Gastrocnemius medialis (tissue), 4 donors: ENCODE measurements at places on chromosomes 13 and 19. TPM values are rescaled to one million over a fixed set of nuclear protein-coding genes. Genes with fewer than 3 reads are reported as not detected.

C19orf44 gene
- 4.3 TPM for total RNA-seq

EVI5L gene
- total RNA-seq: 17.5 TPM

FUT1 gene
- total RNA-seq: 1.3 TPM

FGF22 gene
- not detected for total RNA-seq

GRCh38 chr13:77001540-77001939 is 9.7 kb downstream of the CLN5 start:
- no peak for DNase-seq

INSL3 gene
- not detected for total RNA-seq

GRCh38 chr13:33174491-33174890 is 111.1 kb downstream of the STARD13 start:
- no peak for DNase-seq

GRCh38 chr19:49335071-49335783 is at the start of gene CD37:
TSS of gene CD37 (plus strand) at chr19:49335406. CDS start at chr19:49335541, 135 bp downstream.
- DNase-seq: no peak

KRTDAP gene
- total RNA-seq: not detected

ACP5 gene
- 1.3 TPM for total RNA-seq

- no peak for DNase-seq
Measured at GRCh38 chr13:41056826-41057711, 4.2 kb upstream of the WBP4 start.

- no peak for DNase-seq
Measured at GRCh38 chr13:113998781-113999617, 25.1 kb upstream of the C13orf46 start.

DNA sequence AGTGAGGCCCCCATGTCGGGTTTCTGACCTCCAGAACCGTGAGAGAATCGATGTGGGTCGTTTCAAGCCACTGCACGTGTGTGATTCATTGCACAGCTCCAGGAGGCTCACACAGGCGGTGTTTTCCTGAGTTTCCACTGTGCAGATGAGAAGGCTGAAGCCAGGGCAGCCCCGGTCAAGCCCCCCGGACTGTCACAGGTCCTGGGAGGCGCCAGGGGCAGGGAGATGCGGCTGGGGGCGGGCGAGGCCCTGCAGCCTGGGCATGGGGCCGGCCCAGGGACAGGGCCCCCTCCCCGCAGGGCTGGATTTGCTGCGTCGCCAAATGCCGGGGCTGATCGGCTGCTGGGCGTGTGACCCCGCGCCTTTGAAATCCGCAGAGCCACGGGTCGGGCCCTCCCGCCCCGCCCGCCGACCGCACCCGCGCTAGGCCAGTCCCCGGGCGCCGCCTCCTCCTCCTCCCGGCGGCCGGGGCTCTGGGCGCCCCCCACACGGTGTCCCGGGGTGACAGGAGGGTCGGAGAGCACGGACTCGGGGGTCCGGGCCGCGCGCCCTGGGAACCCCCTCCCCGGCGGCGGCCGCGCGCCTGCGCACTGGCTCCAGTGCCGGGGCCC is 9.9 kb upstream of the MKNK2 start:
- DNase-seq: no peak

- DNase-seq: no peak
Measured at GRCh38 chr13:111958612-111959395, 108.1 kb upstream of the SOX1 start.

- DNase-seq: peak; percentile 67
Measured at GRCh38 chr19:50449236-50449899, 16.7 kb downstream of the MYBPC2 start.

DNA sequence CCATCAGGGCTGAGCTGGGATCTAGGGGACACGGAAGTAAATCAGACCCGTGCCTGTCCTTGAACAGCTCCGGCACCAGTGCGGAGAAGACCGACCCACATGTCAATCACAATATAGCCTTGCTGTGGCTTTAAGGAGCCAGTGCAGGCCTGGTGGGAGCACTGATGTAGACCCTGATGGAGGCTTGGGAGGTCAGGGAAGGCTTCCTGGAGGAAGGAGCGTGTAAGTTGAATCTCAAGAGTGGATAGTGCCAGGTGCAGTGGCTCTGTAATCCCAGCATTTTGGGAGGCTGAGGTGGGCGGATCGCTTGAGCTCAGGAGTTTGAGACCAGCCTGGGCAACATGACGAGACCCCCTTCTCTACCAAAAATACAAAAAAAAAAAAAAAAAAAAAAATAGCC is 10.8 kb upstream of the CACNG8 start:
- DNase-seq: no peak

ZIK1 gene
- total RNA-seq: 1.4 TPM

GRCh38 chr19:56252699-56253422 is 19.7 kb upstream of the EDDM13 start:
- peak; percentile 28 for DNase-seq

DNA sequence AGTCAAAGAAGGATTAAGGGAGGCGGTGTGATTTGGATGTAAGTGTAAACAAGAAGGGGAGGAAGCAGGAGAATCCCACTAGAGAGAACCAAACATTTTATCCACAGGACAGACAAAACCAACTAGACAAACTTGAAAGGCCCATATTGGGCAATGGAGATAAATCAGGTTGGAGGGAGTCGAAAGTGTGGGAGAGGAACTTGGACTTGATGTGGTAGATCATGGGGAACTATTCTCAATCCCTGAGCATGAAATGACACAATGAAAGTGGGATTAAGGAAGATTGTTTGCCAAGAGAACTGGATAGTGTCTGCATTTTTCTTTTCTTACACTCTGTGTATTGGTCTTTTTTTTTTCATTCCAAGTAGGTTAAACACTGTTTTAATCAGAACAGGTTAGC is 17.9 kb downstream of the GPR183 start:
- no peak for DNase-seq

GRCh38 chr19:55372316-55373081 is 2.2 kb upstream of the IL11 start:
- DNase-seq: no peak

PGLYRP2 gene
- not detected for total RNA-seq

ZNF582 gene
- total RNA-seq: 1.9 TPM

DNA sequence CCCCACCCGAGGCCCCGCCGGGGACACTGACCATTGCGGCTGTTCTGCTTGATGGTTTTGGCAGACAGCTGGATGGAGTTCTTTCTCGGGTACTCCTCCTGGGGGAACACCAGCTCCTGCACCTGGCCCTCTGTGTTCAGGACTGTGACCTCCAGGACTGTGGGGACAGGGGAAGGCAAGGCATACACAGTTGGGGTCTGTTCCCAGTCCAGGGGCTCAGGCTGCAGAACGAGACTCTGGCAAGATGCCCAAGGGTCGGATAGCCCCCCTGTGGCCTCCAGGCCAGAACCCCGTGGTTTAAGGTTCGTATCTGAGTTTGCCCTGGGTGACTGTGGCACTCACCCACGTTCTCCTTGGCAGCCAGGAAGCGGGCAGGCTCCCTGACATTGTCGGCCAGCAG is 22.7 kb upstream of the ASF1B start:
- no peak for DNase-seq

DNA sequence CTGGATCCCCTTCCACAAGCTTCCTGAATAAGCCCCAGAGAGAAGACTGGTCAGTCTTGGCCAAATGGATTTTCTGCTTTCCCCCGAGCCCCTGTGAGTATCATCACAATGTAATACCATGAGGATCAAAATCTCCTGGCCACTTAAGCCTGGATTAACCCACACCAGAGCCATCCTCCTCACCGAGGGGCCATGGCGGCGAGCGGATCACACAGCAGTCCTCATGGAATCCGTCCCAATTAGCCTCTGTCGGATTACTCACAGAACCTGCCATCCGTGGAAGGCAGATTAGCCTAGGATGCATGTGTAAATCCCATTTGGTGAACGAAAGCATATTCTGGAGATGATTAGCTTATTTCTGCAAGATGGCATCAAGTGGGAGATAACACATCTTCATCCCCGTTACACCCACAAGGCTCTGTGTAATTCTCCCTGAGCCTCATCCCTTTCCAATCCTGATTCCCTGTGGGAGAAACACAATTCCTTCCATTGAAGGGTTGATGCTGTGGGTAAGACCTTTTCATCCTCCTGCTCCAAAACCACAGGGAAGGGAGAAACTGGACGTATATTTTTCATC is 42.5 kb downstream of the GNG7 start:
- no peak for DNase-seq

GRCh38 chr19:38045554-38046253 is 138.7 kb downstream of the SIPA1L3 start:
- no peak for DNase-seq

- DNase-seq: no peak
Measured at GRCh38 chr19:23716792-23717191, 29.8 kb upstream of the ZNF675 start.

DNA sequence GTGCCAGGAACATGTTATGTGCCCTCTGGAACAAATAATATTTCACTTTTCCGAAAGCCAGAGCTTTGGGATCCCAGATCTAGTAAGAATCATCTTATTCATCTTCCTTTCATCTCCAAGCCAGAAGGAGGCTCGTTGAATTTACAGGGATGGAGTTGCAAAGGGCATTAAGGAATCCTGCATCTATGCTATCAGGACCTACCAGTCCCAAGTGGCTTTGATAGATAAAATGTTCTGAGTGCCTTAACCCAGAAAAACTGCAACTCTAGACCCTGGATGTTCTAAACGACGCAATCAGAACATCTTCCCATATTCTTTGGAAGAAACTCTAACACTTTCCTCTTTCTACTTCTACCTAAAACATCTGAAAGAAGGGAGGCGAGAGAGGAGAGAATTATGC is 9.2 kb upstream of the EDDM13 start:
- DNase-seq: no peak

GRCh38 chr19:50378169-50378862 is 2.1 kb downstream of the NR1H2 start:
- DNase-seq: no peak

DNA sequence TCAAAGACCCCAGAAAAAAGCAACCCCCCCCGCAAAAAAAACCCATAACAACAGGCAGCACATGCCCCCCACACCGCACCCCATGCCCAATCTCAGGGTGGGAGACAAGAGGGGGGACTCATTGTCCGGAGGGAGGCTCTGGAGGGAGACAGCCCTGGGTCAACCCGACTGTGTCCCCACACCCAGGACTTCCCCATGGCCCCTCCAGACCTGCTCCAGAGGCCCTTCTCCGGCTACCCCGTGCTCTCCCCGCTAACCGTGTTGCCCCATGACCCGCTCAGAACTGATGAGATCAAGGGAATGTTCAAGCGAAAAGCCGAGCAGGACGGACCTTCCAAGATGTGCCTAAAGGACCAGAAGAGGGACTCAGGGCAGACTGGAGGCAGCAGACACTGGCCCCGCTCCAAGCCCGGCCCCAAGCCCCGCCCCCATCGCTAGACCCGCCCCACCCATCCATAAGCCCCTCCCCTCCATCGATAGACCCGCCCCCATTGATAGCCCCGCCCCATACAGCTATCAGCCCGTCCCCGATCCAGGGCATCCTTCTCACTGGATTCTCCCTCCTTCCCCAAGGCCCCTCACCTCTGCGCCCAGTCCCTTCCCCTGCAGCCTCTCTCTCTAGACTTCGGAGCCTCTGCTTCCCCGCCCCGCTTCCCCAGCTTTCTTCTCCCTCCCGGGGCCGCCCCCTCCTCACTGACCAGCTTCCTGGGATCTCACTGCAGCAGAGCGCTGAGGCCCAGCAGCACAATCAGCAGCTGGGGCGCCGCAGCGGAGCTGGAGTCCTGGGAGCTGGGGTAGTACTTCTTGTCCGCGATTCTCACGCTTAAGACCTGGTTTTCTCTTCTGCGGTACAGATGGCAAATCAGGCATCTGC is 2.2 kb downstream of the BST2 start:
- DNase-seq: no peak

- no peak for DNase-seq
Measured at GRCh38 chr13:23386533-23386932, 47.0 kb downstream of the SACS start.

DNA sequence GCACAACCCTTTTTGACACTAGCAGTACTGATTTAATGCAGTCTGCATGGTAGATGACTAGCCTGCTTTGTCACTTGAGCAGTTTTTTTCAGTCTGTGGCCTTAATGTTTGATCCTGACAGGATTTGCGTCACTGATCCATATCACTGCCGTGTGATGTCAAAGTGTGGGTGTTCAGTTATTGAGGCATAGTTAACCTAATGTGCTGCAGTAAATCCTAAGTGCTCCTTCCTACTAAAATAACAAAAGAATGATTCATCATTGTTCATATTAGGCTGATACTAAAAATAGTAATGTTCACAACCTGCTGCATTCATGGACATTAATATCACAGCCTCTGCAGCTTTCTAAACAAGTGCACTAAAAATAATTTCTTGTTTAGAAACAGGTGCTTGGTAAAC is 121.9 kb upstream of the MLNR start:
- no peak for DNase-seq

DNA sequence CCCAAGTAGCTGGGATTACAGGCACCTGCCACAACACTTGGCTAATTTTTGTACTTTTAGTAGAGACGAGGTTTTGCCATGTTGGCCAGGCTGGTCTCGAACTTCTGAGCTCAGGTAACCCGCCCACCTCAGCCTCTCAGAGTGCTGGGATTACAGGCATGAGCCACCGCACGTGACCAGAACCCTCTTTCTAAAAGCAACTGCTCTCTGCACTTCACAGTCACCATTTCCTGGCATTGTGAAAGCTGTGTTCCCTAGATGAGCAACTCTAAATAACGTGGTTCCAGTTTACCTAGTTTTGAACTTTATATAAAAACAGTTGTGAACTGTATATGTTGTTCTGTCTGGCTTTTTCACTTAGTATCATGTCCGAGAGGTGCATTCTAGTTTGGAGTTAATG is 152.9 kb downstream of the SIPA1L3 start:
- no peak for DNase-seq

DNA sequence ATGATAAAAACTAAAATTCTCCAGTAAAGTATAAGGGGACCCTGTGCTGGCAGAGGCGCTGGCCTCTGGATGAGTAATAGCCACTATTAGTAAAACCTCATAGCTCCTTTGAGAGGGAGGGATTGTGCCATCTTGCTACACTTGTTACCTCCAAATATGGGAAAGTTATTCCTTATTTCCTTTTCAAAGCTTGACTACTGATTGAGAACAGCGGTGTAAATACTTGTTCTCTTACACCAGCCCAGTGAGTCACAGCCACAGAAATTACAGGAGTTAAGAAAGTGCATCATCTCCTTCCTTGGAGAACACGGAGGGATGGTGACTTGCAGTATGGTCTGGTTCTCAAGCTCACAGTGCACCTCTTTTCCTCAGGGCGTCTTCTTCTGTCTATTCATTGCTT is 379.0 kb downstream of the EFNB2 start:
- no peak for DNase-seq
